ENCODE measurements at places on chromosomes 4 and X.

DNA sequence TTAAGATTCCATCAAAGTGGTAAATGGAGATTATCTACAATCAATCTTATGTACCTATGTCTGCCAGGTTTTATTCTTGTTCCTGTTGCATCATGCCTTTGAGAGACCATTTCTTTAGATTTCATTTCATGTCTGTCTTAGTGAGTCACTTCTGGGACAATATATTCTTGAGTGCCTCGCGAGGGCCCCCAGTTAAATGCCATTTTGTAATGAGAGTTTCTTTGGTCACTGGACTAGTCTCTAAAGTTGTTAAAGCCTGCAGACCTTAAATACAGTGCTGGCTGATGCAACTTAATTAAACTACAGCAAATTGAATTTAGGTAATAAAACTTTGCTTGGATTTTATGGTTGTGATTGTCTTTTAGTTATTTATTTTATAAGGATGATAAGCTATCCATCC is 87.2 kb upstream of the PITX2 start:
- no peak for DNase-seq

DNA sequence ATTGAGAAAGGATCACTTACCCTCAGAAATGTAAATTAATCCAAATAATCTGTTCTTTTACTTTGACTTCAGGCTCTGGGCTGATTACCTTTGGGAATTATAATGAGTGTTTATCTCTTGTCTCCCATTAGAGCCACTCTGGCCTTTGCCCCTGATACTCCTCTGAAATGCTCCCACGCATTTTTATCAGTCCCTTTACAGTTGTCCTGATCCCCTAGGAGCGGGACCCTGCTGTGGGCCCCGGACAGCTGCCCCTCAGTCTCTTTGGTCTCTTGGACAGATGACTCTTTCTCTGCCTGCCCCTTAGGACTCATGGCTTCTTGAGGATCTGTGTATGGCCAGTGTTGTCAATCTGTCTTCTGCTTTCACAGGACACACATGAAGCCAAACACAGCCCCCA is 1.0 kb upstream of the TRIM75 start:
- no peak for DNase-seq

GRCh38 chr4:8775121-8775520 is 96.5 kb downstream of the HMX1 start:
- DNase-seq, result no peak

DNA sequence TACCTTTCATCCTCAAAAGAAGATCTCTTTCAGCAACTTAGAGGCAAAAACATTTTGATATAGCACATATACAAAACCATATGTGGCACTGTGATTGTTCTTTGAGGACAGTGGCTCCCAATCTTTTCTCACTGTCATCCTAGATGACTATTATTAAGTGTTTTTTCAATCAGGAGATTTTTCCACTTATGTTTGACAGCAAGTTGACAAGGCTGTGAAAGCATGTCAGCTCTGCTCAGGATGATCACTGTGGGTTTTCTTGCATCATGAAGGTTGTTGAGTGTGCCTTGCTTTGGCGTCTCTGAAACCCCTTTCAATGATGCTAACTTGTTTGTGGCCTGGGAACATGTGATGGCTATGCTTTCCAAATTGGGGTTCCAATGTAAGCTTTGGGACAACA is 20.2 kb upstream of the NSUN7 start:
- no peak for DNase-seq

- DNase-seq, result no peak
Observed at GRCh38 chr4:176193126-176193525, 2.3 kb downstream of the SPATA4 start.

DNA sequence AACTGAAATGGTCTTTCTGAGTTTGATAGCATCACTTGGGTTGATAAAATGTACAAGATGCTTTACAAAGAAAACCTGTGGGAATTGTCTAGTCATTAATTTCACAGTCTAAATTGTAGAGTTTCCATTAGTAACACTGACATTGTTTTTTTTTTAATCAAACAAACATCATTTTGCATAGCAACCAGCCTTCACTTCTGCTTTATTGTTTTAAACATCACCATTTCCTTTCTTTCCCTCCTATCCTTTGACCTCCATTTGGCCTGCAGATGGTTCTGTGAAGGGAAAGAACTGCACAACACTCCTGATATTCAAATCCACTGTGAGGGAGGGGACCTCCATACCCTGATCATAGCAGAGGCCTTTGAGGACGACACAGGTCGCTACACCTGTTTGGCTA is 171.1 kb downstream of the PALLD start:
- DNase-seq, result no peak

DNA sequence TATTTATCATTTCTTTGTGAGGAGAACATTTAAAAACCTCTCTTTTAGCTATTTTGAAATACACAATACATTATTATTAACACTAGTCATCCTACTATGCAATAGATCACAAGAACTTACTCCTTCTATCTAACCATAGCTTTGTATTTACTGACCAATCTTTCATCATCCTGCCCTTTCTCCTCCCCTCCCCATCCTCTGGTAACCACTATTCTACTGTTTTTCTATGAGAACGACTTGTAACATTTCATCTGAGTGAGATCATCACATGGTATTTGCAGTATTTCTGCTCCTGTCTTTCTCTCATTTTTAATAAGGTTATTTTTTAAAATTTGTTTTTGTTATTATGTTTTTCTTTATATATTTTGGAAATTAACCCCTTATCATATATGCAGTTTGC is 331.8 kb downstream of the TEX13C start:
- no peak for DNase-seq

GRCh38 chr4:80043541-80043940 is 29.5 kb downstream of the ANTXR2 start:
- no peak for DNase-seq

DNA sequence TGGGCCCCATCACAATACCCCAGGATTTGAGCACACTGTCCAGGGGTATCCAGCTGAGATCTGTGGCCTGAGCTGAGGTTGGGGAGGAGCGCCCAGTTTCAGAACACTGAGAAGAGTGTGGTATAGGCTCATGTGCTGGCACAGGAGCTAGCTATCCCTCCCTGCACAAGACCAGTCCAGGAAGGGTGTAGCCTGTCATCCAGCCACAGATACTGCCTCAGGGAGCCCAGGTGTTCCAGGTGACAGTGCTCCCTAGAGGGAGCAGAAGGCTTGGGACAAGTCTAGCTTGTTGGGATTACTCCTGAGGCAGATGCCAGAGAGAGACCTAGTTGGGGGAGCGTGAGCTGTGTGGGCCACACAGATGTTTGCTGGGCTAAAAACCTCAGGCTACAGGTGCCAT is 79.6 kb upstream of the GLRA2 start:
- DNase-seq, result no peak

GRCh38 chr4:183388021-183388420 is 56.4 kb upstream of the CDKN2AIP start:
- DNase-seq, result no peak

GRCh38 chr4:176565049-176565448 is 227.7 kb downstream of the VEGFC start:
- DNase-seq, result no peak

DNA sequence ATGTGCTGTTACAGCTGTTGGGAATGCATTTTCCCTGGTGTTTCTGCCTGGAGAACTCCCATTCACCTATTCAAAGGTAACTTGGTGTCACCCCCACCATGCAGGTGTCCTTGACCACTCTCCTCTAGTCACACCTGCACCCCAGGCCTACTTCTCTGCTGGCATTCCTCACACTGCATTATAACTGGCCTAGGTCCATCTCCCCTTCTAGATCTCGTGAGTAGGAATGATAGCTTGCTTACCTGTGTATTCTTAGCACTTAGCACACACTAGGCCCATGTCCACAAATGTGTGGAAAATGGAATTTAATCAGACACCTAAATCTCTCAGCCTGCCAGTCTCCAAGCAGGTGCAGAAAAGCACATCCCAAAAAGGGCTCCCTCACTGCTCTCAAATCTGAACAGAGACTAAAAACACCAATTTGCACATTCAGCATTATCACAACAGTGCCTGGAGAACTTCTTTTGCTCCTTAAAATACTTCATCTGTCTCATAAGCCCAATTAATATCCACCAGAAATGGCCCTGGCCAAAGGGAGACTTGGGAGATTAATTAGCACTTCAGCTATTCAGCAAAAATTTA is 18.3 kb downstream of the SCD5 start:
- DNase-seq, result no peak

DNA sequence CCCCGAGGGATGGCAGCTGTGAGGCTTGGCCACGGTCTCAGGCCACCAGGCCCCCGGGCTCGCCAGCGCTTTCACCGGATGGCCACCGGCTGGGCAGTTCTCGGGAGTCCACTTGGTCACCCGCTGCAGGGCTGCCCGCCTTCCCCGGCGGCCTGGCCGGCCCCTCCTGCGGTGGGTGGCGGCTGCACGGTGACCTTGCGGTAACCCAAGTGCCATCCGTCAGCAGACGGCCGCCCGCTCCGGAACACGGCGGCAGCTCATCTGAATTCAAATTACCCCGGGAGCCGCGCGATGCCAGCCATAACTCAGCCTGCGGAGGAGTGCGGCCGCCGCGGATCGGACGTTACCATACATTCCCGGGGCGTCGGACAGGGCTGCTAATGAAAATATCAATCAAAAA is 60.7 kb downstream of the FAM53A start:
- no peak for DNase-seq

- no peak for DNase-seq
Observed at GRCh38 chr4:184485279-184485678, 10.9 kb upstream of the IRF2 start.

DNA sequence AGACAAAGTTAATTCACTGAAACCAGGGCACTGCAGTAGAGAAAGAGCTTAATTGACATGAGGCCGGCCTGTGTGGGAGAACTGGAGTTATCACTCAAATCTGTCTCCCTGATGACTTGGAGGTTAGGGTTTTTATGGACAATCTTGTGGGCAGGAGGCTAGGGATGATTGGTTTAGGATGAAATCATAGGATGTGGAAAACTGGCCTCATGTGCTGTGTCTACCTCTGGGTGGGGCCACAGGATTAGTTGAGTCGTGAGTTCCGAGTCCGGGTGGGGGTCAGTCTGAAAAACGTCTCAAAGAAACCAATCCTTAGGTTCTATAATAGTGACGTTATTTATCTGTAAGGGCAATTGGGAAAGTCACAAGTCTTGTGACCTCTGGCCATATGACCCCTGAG is 68.1 kb downstream of the UCHL1 start:
- DNase-seq, result no peak

DNA sequence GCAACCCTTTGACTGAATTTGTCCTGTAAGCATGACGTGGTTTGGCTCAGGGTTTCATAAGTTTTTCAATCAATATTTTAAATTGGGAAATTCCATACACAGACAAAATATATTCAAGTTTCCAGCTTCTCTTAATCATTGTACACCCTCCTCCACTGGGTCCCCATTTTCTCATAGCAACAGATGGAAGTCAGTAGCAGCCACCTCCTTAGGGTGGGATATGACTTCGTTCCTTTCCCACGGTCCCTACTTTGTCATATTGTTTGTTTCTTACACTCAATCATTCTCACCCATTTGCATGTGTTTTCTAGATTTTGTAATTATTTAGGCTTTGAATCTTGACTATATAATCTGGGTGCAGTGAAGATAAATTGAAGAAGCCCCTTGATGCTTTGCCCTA is 664.5 kb upstream of the IGFBP7 start:
- no peak for DNase-seq

GRCh38 chr4:189826657-189827056 is 114.0 kb upstream of the FRG1 start:
- no peak for DNase-seq

GRCh38 chr4:173404296-173404865 is 5.5 kb upstream of the SCRG1 start:
- DNase-seq, result no peak

DNA sequence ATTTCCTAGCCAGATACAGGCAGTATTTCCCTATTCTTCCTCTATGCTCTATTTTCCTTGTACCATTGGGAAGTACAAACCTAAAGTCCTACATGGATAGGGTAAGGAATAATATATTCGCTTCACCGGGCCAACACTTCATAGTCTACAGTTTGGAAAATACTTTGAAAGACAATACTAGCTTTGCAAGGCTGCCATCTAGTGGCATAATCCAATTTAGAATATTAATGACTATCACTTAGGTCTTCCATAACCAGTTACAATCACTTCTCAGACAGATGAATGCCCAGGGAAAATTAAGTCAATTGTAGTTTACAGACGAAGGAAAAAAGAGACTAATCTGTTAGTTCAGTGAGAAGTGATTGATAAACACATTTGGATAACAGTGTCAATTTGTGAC is 141.0 kb upstream of the FAM47C start:
- DNase-seq, result no peak

DNA sequence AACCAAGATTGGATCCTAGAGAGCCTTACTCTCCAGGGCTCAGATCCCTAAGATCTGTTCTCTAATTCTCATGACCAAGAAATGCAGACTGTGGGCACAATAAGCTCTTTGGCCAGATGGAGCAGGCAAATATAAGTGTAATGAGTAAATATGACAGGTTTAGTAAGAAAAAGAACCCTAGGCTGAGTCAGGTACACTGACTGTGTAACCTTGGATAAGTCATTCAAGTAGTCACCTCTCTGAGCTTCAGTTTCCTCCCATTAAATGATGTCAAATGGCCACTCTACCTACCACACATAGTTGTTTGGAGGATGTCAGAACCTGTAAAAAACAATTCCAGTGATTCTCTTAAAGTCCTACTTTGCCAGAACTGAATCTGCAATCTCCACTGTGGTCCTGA is 8.3 kb upstream of the EDA start:
- DNase-seq, result no peak

- peak; percentile 14 for DNase-seq
Observed at GRCh38 chr4:88818631-88819470, 121.2 kb upstream of the NAP1L5 start.

GRCh38 chrX:53817548-53817947 is 131.0 kb upstream of the HUWE1 start:
- DNase-seq, result no peak

- DNase-seq, result no peak
Observed at GRCh38 chr4:114464726-114465272, 133.8 kb upstream of the UGT8 start.

- DNase-seq, result no peak
Observed at GRCh38 chr4:129403848-129404247, 307.9 kb downstream of the C4orf33 start.

DNA sequence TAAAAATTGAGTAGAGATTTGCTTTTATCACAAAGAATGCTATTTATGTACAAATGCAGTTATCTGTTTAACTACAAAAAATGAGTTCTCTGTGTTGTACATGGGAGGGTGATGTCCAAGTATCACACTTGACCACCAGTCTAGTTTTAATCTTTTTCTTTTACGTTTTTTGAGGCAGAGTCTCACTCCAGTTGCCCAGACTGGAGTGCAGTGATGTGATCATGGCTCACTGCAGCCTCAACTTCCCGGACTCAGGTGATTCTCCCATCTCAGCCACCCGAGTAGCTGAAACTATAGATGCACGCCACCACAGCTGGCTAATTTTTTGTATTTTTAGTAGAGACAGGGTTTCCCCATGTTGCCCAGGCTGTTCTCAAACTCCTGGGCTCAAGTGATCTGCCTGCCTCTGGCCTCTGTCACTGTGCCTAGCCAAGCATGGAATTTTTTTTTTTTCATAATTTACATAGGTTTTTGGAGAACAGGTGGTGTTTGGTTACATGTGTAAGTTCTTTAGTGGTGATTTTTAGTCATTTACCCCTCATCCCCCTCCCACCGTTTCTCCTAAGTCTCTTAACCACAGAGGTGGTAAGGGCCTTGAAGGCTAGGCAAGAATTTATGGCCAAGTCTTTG is 47.9 kb upstream of the RPA4 start:
- DNase-seq, result no peak

All from stimulated activated CD4-positive, alpha-beta T cell treated with anti-CD3 and anti-CD28 coated beads, Interleukin-15, amount 100 ng/mL, for 1 hour (primary cell).